ENCODE measurements at places on chromosomes 13 and 19.

DNA sequence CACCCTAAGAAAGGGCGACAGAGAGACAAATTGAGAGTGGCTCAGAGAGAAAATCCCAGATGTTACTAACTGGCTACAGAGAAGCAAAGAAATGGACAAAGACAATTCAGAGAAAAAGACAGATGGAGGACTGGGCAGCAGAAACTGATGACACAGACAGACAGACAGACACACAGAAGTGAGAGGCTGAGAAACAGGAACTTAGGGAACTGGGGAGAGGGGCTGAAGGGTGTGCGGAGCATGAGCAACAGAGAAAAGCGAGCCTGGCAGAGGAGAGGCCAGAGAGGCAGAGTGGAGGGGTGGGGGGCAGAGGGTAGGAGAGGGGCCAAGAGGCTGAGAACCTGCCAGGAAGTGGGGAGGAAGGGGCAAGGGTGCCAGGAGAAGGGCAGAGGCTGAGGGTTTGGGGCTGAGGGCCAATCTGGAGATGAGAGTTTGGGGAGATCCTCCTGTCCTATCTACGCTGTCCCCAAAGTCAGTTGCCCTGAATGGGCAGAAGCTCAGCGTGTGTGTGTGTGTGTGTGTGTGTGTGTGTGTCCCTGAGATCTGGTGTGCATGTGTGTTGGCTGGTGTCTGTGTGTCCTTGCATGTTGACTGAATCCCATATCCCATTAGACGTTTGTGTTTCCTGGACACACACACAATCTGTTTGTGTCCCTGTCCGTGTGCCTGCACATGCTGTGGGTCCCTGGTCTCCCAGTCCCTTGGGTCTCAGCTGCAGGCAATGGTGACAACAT lies 5.6 kb upstream of the ERFL start:
- no peak for DNase-seq

DNA sequence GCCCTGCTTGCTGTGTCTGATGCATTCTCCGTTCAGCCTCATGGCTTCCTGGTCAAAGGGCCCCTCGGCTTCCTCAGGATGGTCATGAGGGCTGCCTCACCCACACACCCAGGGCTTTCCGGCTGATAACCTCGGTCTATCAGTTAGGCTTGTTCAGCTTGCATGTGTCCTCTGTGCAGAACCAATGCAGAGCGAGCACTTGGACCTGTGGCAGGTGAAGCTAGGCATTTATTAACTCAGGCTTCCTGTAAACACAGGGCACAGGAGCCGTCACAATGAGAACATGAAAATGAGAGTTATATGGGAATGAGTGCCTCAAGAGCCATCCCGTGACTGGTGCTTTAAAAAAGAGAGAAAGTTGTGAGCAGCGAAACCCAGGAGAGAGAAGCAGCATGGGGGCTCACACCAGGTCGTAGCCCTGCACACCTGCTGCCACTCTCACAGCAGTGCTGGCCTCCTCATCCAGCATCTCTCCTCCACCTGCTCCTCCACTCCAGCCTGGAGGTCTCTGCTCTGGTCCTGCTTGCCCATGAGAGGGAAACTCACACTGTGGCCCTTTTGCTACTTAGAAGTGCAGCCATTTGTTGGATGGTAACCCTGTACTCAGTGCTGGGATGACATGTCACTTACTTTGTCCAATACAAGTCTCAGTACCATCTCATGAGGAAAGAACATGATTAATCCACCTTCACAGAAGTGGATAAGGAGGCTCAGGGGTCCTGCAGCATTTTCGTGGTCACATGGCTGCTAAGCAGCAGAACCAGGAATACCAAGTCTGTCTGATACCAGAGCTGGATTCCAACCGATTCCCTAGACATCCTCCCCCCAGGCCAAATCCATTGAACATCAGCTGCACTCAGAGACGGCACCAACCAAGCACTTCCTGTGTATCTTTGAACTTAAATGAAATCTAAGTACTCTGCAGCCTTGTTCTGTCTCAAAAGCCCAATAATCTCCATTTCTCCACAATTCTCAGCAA lies 50.5 kb upstream of the IRS2 start:
- no peak for DNase-seq

DNA sequence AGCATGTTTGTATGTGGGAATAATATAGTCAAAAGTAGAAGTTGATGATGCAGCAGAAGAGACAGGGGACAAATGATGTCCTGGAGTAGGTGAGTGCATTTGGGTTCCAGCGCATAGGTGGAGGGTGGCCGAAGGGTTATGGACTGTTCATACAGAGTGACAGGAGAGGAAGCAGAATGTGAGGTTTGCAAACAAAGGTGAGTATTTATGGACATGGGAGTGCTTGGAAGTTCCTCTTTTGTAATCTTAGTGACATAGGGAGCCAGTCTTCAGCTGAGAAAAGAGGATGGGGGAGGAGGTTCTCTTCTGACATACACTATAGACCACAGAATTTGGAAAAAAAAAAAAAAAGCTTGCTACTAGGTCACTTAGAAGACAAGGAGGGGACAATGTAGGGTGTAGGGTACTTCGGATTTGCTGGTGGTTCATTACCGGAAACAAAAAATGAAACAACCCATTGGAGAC lies 331.6 kb downstream of the DLEU7 start:
- no peak for DNase-seq

GRCh38 chr13:23637829-23638228 lies 67.6 kb downstream of the TNFRSF19 start:
- DNase-seq, result no peak

DNA sequence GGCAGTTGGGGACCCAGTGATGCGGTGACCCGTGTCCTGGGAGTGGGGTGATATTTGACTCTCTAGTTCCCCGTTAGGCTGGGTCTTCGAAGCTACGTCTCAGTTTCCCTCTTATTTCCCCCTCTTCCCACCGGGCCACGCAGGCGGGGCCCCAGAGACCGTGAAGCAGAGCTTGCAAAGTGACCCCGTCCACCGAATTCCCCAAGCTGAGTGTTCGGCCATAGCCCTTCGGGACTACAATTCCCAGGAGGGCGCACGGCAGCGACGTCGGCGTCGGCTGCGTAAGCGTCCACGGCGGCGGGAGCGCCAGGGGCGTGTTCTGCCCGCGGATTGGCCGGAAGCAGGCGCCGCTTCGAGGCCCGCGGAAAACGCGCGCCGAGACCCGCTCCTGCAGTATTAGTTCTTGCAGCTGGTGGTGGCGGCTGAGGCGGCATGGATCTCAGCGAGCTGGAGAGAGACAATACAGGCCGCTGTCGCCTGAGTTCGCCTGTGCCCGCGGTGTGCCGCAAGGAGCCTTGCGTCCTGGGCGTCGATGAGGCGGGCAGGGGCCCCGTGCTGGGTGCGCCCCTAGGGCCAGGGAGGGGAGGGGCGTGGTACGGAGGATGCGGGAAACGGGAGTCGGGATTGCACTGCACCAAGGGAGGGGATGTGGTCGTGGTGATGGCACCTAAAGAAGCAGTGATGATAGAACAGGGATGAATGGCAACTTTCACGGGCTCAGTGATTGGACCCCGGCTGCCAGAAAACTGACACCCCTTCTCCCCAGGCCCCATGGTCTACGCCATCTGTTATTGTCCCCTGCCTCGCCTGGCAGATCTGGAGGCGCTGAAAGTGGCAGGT lies at the start of gene RNASEH2A:
Gene RNASEH2A, plus strand, starts transcription at position 343 of the 840 bp plus-strand sequence. Its CDS starts 90 bp downstream, at position 433.
- DNase-seq, result no peak

GRCh38 chr13:34161931-34162543 lies 344.1 kb downstream of the RFC3 start:
- no peak for DNase-seq

GRCh38 chr19:1149259-1150045 lies 24.6 kb downstream of the SBNO2 start:
- DNase-seq, result no peak

DNA sequence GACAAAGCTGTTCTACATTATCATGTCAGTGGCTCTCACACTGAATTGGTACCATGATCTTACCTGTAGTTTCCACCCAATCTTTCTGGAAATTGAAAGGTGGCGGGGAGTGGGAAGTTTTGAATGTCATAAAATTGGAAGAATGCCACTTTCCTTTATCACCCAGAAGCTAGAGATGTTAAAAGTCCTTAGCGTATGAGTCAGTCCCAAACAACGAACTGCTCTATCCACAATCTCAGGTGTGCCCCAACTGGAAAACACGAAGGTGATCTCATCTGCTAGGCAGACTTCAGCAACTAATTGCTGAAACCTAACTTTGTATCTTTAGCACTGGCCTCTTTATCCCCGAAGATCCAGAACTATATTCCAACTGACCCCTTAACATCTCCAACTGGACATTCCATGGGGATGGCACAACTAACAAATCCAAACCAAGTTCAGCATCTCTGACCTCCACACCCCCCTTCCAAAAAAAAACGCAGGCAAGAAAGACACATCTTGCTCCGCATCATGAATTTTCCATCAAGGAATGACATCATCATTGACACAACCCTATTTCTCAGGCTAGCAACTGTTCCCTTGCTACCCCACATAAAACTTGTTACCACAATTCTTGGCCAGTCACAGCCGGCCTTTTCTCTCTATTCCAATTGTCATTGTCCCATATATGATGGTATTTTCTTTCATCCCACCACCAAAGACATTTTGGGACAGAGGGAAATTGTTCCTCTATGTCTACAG lies 175.4 kb downstream of the KLF12 start:
- DNase-seq, result no peak

DNA sequence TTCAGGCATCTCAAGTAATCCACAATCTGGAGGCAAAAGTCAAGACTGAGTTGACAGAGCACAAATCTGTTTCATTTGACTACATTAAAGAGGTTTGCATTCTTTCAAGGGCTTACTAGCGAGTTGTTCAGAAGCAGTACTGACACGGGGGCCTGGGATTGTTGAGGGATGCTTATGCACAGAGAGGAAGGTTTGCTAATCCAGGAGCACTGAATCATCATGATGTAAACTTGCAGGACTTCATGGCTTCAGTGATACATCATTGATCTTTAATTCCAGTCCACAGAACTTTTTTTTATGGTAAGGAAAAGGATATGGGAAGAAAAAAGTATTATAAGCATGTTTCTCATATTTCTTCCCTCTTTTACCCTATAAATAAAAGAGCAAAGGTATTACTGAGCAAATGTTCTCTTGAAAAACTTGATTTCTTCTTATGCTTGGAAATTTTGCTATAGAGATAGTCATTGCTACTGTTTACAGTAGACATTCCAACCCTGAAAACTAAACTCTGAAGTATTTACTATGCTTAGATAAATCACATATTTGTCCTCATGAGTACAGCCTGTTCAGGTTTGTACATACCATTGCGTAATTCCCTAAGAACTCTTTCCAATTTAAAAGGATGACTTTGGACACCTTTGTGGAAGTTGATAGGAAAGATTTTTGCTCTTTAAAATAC lies 65.8 kb upstream of the KPNA3 start:
- no peak for DNase-seq

- no peak for DNase-seq
These were observed 85.6 kb downstream of the COL4A2 start for GRCh38 chr13:110392510-110393240.

GRCh38 chr19:47471733-47472457 lies at the start of gene SLC8A2:
TSS of gene SLC8A2 (minus strand) at chr19:47471893. CDS start at chr19:47466403, 5,490 bp downstream.
- DNase-seq, result no peak

DNA sequence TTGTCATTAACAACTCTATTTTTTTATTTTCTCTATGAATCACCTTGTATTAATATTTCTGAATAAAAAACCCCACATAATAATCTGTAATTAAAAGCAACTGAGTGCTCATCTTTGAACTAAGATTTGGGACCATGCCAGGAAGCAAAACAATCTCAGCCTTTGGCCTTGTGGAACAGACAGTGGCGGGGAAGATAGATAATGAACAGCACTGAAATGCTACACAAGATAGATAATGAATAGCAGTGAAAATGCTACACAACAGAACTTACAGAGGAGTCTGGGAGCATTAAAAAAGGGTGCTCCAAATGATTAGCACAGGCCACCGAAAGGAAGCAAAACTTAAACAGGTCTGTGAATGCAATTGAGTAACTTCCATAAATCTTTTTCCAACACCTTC lies 134.9 kb downstream of the GPC5 start:
- no peak for DNase-seq

GRCh38 chr13:97069050-97069815 lies 75.0 kb upstream of the OXGR1 start:
- DNase-seq, result no peak

GRCh38 chr13:54733639-54734038 lies 1705.0 kb downstream of the OLFM4 start:
- DNase-seq, result no peak

DNA sequence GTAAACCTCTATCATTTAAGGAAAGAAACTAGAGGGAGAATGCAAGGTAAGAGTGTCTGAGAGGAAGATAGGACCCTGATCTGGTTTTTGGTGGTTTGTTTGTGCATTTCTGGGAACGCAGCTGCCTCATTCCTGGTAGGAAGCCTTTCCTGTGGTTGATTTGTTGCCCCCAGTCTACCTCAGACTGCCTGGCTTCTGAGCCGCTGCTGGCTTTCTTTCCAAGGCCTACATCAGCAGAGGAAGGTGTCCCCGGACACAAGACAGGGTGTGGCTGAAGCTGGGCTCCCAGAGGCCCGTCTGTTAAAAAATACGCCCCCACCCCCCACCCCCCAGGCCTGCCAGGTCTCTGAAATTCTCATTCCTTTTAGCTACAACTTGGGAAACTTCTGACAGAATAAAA lies 42.6 kb downstream of the C13orf42 start:
- DNase-seq, result no peak

- no peak for DNase-seq
These were observed 9.2 kb upstream of the SULT2A1 start for GRCh38 chr19:47895165-47895782.

GRCh38 chr19:17772172-17772571 lies 20.9 kb downstream of the FCHO1 start:
- no peak for DNase-seq

GRCh38 chr13:39315796-39316195 lies 277.5 kb downstream of the NHLRC3 start:
- no peak for DNase-seq

GRCh38 chr13:44373247-44373600 lies 400 bp upstream of the SERP2 start:
- no peak for DNase-seq

DNA sequence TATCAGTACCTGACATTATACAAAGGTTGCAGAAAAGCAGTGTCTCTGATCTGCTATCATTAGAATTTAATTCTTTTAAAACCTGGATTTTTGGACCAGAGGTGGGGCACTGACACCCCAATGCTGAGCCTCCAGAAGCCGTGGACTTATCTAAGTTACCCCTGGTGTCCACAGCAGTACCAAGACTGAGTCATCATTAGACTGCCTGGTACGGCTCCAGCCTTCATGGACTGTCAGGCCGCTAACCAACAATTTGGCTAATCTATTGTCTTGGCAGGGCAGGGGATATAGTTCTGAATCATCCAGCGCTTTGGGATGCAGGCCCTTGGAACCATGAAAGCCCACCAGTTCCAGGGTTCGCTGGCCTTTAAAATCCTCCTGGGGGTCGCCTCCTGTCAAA lies 78.3 kb downstream of the TSHZ3 start:
- DNase-seq, result no peak

- no peak for DNase-seq
These were observed 922 bp downstream of the PLEKHG2 start for GRCh38 chr19:39413272-39413910.

DNA sequence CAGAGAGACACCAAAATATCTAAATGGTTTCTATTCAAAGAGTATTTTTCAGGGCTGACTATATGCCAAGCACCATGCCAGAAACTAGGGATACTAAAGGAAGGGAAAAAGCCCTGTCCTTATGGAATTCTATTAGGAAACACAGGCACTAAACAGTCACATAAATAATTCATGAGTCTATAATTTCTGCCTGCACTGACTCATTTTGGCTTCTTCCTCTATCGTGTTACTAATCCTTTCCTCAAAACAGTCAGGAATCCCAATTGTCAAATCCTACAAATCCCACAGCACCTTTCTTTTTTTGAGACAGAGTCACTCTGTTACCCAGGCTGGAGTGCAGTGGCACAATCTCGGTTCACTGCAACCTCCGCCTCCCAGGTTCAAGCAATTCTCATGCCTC lies 29.2 kb downstream of the XPO4 start:
- DNase-seq, result no peak
